CD8-positive, alpha-beta T cell (primary cell): ENCODE measurements at places on chromosomes 16 and 17.
A peak's percentile ranks its signal among the peaks of the same experiment; 100 is the strongest.

- DNase-seq = no peak
These were observed 701 bp downstream of the PIPOX start for GRCh38 chr17:29043539-29044145.

DNA sequence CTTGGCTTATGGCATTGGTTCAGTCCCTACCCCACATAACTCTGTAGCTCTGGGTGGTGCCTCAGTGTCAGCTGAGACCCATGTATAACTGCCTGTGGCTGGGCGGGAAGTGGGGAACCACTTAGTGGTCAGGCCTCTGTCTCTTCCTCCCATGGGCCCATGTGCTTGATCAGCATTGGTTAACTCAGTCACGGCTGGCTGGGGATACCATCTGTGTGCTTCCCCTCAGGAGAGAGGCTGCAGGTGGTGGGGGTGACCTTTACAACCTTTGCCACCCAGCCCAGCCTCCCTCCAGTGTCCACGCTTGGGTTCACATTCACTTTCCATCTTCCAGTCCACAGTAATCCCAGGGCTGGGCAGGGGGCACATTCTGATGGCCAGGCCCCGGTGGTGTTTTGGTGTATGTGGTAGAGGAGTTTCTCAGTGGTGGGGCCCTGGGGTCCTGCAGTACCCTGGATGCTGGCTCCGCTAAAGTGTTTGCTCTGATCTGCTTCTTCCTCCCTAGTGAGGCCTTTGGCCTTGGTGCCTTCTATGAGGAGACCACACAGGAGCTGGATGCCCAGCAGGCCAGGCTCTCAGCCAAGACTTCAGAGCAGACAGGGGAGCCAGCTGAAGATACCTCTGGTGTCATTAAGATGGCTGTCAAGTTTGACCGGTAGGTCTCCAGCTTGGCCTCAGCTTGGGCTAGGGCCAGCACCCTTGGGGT is 10.2 kb upstream of the NFATC3 start:
- peak; percentile 81 for DNase-seq

- DNase-seq = peak; percentile 77
These were observed 4.9 kb downstream of the OR4D1 start for GRCh38 chr17:58153046-58153445.

- DNase-seq = no peak
These were observed 19.5 kb downstream of the GRB7 start for GRCh38 chr17:39757176-39757662.

- no peak for DNase-seq
These were observed 73.3 kb downstream of the XYLT1 start for GRCh38 chr16:17397499-17397891.

GRCh38 chr16:85334718-85335583 is 222.7 kb upstream of the CIBAR2 start:
- DNase-seq = peak; percentile 27

DNA sequence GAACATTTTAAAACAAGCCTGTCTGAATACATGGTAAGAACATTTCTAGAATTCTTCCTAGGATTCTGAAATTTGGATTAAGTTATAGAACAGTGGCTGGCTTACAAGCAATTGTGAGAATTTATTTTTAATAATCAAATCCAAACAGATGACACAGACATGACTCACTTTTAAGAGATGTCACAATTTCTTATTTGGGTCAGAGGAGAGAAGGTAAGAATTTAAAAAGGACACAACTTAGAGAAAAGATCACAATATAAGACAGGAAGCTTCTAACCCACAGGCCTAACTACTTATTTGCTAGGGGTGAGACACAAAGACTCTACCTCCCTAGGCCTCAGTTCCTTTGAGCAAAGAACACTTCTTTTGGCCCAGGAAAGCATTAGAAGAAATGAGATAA is 32.7 kb downstream of the ZZEF1 start:
- no peak for DNase-seq

GRCh38 chr16:2773188-2773968 is 3.7 kb downstream of the ELOB start:
- no peak for DNase-seq

DNA sequence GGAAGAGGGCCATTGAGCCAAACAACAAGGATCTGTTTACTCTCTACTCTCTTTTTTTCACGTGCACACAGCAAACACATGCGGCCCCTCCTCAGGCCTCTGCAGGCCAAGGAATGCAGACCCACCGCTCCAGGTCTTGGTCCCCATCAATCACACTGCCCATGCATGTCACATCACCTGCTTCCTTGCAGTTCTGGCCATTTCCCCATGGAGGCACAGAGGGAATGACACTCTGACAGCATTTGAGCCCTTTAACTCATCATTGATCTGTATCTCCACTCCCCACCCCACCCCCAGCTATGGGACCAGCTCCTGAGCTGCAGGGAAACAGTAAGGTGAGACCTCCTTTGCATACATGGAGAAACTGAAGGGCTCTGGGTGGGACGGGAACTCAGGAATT is 45.9 kb upstream of the MEIOC start:
- no peak for DNase-seq

DNA sequence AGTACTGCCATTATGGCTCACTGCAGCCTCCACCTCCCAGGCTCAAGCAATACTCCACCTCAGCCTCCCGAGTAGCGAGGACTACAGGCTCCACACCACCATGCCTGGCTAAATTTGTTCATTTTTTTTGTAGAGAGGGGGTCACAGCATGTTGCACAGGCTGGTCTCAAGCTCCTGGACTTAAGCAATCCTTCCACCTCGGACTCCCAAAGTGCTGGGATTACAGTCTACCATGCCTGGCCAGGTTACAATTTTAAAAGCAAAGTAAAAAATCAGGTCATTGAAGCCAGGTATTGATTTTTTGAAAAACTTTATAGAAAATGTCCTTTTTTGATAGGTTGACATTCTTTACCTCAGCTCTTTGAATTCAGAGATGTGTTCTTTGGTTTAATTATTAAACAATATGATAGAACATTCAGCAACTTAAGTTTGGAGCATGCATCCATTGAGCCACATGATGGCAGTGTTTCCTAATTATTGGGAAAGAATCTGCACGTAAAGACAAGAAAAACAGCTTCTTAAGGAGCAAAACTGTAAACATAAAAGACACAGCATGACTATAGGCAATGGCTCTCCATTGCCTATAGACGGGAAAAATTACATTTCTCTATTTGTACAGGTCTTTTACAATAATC is 1.7 kb upstream of the SLC16A11 start:
- peak; percentile 53 for DNase-seq

DNA sequence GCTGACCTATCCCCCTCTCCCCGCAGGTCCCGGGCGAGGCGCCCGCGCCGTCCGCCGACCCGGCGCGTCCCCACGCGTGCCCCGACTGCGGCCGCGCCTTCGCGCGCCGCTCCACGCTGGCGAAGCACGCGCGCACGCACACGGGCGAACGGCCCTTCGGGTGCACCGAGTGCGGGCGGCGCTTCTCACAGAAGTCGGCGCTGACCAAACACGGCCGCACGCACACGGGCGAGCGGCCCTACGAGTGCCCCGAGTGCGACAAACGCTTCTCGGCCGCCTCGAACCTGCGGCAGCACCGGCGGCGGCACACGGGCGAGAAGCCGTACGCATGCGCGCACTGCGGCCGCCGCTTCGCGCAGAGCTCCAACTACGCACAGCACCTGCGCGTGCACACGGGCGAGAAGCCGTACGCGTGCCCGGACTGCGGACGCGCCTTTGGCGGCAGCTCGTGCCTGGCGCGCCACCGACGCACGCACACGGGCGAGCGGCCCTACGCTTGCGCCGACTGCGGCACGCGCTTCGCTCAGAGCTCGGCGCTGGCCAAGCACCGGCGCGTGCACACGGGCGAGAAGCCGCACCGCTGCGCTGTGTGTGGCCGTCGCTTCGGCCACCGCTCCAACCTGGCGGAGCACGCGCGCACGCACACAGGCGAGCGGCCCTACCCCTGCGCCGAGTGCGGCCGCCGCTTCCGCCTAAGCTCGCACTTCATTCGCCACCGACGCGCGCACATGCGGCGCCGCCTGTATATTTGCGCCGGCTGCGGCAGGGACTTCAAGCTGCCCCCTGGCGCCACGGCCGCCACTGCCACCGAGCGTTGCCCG is 10.3 kb downstream of the ZNF771 start:
- peak; percentile 88 for DNase-seq
